Stimulated activated memory B cell treated with anti-CD40 and anti-IgM and Interleukin-4, amounts not matched to agents 10 μg/mL and 1 μg/mL and 100 μg/mL, for 72 hours (primary cell): ENCODE measurements at places on chromosomes 1 and 21.

GRCh38 chr1:8047686-8048445 is 21.8 kb upstream of the ERRFI1 start:
- H3K27ac ChIP-seq: no peak overlapping the region
- no peak overlapping the region for H3K4me3 ChIP-seq
- H3K4me1 ChIP-seq: no peaks in the 10 kb centered on the region
- ATAC-seq: no peak

- H3K36me3 ChIP-seq: peaks cover 20% of the 10 kb centered on the region
- no peak for ATAC-seq
Measured at GRCh38 chr1:27549807-27550408, 54.0 kb downstream of the AHDC1 start.

GRCh38 chr1:55305735-55306134 is 90.6 kb upstream of the USP24 start:
- ATAC-seq: no peak
- no peak overlapping the region for H3K4me3 ChIP-seq
- H3K27ac ChIP-seq: no peak overlapping the region
- H3K4me1 ChIP-seq: no peaks in the 10 kb centered on the region

DNA sequence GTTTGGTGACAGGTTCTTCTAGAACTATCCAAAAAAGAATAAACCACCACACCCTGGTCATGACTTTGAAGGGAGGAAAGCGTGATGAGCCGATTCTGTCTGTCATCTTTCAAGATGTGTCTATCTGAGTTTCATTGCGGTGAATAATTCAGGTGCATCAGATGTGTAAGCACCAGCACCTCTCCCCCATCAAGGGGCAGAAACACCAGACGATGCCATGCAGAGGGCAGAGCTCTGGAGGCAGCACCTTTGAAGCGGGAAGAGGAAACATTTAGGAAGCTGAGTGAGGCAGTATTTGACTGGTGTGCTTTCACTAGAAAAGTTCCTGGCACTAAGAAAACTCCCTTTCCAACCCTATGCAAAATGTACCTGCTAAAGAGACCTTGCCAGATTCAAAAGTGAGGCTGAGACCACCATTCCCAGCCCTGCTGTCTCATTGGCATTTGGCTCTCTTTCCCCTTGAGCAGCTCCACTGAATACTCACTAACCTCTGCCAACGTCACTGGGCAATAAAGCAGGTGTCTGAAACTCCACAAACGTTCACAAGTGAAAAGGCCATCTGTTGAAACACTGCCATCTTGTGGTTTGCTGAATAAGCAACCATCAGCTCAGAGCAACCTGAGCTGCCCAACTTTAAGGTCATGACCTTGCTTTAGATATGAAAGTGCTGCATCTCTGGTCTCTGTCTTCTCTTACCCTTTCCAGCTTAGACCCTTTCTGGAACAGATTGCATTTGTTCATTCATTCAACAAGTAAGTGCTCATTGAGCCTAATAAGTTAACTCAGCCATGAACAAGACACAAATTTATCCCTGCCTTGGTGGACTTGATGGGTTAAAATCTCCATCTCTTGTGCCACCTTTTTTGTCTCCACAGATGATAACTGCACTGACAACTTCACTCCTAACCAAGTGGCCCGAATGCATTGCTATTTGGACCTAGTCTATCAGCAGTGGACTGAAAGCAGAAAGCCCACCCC is 228.6 kb downstream of the PAPPA2 start:
- H3K27me3 ChIP-seq: no peaks in the 10 kb centered on the region
- ATAC-seq: peak; percentile 59
- H3K27ac ChIP-seq: no peak overlapping the region
- H3K4me1 ChIP-seq: no peaks in the 10 kb centered on the region
- H3K36me3 ChIP-seq: no peaks in the 10 kb centered on the region

DNA sequence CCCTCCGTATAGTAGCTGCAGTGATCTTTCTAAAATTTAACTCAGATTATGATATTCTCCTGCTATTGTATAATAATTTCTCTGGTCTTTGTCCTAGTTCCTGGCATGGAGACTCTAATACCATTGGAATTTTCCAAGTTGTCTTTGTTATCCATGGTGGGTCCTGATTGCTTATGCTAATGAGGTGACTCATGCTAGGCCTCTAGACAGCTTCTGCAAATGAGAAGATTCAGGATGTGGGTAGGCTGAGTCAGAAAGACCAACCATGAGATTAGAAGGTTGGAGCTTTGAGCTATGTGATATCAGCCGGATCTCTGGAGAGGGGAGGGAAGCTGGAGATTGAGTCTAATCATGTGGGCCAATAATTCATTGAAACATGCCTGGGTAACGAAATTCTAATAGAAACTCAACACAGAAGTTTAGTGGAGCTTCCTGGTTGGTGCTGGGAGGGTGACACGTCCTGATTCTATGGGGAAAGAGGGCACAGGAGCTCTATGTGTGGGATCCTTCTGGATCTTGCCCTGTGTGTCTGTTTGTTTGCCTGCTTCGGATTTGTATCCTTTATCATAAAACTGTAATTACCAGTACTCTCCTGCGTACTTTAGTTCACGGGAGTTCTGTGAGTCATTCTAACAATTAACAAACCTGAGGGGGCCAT is 73.2 kb upstream of the CNIH3 start:
- no peak overlapping the region for H3K27ac ChIP-seq
- no peaks in the 10 kb centered on the region for H3K36me3 ChIP-seq
- peaks cover 23% of the 10 kb centered on the region for H3K27me3 ChIP-seq
- no peaks in the 10 kb centered on the region for H3K4me1 ChIP-seq
- no peak overlapping the region for H3K4me3 ChIP-seq

DNA sequence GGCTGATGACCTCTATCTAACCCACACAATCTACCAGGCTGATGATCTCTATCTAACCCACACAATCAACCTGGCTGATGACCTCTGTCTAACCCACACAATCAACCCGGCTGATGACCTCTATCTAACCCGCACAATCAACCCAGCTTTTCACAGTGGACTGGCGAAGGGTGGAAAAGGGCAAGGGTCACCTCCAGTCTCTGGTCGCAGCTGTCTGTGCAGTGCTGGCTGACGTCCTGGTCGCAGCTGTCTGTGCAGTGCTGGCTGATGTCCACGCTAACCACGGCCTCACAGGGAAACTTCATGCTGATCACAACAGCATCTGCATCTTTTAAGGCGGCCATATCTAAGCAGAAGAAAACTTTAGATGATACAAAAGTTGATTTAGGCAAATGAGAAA is 12.2 kb upstream of the CCDC27 start:
- ATAC-seq: no peak
- no peaks in the 10 kb centered on the region for H3K27me3 ChIP-seq
- no peak overlapping the region for H3K4me3 ChIP-seq
- H3K4me1 ChIP-seq: peaks cover 12% of the 10 kb centered on the region
